Ovary (tissue), 10 donors: ENCODE measurements at places on chromosomes 3 and 15. TPM values are rescaled to one million over a fixed set of nuclear protein-coding genes. Genes with fewer than 3 reads are reported as not detected.

Gene ZNF385D
- 0.77 TPM for polyA plus RNA-seq

Gene TERC
- not detected for polyA plus RNA-seq

Gene GPR62
- 0.22 TPM for polyA plus RNA-seq

Gene FBLN2
- polyA plus RNA-seq, result 10.8 TPM

Gene CD200
- polyA plus RNA-seq, result 25.3 TPM

Gene SLC22A14
- not detected for polyA plus RNA-seq

Gene MYL3
- 0.63 TPM for polyA plus RNA-seq

DNA sequence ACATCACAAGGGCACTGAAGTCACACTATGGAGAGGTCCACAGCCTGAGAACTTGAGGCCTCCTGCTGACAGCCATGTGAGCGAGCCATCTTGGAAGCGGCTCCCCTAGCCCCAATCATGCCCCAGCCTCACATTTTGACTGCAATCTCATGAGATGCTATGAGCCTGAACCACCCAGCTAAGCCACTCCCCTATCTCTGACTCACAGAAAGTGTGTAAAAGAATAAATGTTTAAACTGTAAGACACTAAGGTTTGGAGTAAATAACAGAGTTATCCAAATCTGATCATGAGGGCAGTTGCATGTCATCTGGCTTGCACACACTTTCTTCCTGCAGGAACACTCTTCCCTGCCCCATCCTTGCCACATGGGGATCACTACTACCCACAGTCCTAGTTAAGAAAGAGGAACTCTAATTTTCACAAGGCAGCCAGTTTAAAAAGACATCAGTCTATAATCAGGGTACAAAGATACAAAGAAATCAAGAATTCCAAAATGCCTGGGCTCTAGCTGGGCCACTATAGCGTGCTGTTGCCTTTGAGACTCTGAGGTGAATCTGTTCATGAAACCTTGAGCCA lies 494.2 kb downstream of the FOXP1 start:
- DNase-seq, result no peak

DNA sequence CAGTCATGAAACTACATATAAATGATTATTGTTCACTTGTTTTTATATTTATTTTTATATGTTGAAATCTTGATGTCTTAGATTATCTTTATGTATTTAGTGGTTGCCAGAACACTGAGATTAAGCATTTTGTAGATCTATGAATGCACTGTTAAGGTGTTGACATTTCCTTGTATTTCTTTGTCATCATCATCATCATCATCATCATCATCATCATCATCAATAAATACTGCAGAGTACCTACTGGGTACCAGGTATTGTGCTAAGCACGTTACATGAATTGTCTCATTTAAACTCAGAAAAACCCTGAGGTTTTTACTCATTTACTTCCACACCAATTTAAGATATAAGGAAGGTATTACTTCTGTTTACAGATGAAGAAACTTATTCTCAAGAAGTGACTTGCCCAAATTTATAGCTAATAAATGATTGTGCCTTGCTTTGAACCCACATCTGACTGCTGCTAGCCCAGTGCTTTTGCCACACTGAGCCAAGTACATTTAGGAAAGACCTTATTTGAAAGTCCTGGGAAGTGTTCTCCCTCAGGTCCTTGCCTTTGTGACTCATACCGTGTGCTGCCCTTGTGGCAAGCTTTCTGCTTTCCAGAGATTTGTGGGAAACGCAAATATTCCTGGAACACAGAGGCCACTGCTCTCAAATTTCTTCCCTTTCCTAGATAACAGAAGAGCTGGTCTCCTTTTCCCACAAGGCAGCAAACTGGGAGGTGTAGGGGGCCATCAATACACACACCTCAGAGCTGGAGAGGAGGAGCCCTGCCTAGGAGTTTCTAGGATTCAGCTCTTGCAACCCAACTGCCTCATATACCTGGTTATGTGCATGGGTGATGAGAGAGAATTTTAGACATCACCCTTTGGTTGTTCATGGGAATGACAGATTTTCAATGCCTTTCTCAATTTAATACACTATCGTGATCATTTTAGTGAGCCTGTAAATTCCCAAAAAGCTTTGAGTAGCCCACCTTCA lies 115.4 kb upstream of the C15orf61 start:
- no peak for DNase-seq

DNA sequence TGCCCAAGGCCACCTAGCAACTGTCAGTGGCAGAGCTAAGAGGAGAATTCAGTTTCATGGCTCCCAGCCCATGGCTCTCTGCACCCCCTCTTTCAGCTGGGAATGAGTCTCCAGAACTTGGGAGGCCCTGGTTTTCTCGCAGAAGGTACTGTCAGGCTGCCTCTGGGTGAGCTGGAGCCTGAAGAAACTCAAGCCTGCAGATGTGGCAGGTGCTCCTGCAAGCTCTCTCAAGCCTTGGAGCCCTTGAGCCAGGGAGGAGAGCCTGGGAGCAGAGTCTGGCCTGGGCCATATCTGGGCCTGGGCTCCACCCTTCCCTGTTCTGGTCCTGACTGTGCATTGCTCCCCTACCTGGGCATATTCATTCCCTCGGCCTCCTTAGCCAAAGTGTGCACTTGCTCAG lies 74.4 kb upstream of the TLE3 start:
- DNase-seq, result no peak

GRCh38 chr3:119019767-119020518 lies 14.7 kb downstream of the IGSF11 start:
- no peak for DNase-seq

DNA sequence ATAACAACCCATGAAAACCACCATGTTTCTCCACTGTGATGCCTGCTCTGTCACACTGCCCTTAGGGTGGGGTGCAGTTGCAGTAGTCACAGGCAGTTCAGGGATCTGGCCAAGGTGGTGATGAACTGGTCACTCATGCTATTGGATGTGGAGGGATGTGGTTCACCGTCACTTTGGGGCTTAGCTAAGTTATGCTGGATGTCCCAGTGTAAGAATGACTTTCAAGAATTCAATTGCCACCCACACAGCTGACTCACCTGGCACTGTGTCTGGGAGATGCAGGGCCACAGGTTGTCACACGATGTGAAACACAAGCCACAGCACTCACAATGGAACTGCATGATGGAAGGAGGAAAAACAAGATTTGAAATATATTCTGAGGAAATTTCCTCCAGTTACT lies 146.1 kb upstream of the CTNNB1 start:
- DNase-seq, result no peak

GRCh38 chr15:70121624-70122302 lies 24.0 kb upstream of the TLE3 start:
- peak; percentile 74 for DNase-seq

GRCh38 chr3:32603064-32603463 lies 32.4 kb upstream of the DYNC1LI1 start:
- no peak for DNase-seq

DNA sequence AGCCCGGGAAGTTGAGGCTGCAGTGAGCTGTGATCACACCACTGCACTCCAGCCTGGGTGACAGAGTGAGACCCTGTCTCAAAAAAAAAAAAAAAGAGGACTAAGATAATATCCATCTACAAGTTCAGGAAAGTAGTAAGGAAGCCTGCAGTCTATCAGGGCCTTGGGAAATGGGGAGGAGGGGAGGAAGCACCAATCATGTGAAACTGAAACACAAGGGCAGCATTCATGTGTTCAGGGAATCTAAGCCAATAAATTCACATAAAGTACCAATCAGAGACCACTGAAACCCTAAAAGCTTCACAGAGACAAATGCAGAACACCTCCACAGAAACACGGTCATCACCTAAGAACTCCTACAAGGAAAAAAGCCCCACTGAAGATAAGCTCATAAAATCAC lies 22.9 kb upstream of the HHATL start:
- DNase-seq, result no peak

DNA sequence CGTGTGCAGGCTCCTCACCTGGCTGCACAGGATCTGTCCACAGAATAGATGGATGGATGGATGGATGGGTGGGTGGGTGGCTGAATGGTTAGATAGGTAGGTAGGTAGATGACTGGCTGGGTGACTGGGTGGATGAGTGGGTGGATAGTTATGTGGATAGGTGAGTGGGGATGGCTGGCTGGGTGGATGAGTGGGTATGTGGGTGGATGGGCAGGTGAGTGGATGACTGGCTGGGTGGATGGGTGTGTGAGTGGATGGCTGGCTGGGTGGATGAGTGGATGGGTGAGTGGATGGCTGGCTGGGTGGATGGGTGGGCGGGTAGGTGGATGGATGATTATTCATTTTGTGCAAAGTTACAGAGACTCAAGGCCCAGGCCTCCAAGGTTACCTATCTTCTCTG lies 172.9 kb upstream of the CTDSPL start:
- DNase-seq, result no peak

- no peak for DNase-seq
These were observed 10.5 kb upstream of the TRA2B start for GRCh38 chr3:185948292-185948691.

DNA sequence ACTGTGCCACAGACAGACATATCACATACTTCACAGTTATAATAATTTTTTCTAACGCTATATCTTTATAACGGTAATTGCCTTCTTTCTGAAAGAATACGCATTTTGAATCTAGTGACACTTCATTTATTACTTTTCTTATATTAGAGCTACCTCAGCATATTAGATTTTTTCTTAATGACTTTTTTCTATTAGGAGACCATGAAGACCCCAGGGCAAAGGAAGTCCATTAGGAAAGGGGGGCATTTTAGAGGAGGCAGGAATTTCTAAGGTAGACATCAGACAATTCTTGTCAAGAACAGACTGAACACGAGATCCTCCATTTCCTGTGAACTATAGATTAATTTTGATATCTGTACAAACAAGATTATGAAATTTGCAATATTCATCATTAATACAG lies 90.5 kb upstream of the NSMCE3 start:
- DNase-seq, result no peak

DNA sequence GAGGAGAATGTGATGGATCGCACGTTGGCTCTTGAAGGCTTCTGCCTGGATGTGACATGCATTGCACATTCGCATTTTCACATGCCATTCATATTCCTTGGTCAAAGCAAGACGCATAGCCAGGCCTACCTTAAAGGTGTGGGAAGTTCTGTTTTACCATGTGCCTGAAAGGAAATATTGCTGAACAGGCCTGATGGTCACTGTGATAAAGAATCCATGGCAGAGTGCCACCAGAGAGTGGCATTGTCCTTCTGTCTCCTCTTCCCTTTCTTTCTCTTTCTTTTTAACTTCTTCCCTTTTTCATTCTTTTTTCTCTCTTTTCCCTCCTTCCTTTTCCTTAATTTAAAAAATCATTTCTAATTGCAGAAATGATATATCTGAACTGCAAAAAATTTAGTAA lies 15.9 kb upstream of the MITF start:
- no peak for DNase-seq

DNA sequence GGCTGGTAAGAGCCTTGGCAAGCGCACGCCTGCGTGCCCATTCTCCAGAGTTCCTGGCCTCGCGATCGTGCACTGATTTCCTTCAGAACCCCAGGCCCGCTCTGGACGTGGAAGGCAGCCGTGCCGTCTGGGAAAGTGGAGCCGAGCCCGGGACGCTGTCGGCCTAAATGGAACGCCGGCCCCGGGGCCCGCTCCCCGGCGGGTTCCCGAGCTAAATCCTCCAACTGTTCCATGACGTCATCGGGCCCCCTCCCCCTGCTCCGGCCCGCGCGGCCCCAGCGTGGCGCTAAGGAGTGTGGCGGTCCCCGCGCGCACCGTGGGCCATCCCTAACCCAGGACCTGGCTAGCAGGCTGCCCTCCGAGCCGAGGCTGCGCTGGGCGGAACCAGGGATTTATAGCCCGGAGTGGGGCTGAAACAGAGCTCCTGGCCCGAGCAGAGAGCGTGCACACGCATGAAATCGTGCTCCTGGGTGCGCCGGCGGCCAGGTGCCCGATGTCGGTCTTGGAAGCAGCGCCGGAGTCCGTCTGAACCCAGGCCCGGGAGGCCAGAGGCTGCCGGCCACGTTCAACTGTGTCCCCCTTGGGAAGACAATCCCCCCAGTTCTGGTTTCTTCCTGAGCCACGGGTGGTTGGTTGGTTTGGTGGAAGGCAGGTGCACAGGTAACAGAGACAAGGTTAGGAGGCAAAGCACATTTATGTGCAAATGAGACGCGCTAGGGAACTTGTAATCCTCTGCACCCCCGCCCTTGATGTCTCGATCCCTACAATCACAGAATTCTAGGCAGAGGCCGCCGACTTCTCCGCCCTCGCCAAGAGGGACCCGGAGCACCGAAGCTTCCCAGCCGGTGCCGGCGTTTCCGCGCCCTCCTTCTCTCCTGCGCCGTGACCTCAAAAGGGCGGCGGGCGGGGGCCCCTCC lies 84.9 kb upstream of the ETV5 start:
- DNase-seq, result no peak

DNA sequence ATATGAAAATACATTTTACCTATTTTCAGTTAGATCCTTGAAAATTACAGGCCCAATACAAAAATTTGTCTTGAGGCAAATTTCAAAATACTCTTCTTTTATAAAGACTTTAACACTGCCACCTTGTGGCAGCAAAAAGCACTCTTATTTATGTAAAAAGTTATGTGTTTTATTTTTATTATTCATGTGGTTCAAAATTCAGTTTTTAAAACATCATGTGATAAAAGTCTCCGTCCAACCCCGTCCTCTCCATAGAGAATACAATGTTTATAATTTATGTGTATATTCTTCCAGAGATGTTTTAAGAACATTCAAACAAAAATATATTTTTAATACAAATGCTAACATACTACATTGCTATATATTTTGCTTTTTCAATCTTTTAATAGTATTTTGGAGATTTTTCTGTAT lies 36.9 kb upstream of the TRIM59 start:
- DNase-seq, result no peak

- DNase-seq, result no peak
These were observed 28.4 kb downstream of the ZNF860 start for GRCh38 chr3:32009957-32010356.

DNA sequence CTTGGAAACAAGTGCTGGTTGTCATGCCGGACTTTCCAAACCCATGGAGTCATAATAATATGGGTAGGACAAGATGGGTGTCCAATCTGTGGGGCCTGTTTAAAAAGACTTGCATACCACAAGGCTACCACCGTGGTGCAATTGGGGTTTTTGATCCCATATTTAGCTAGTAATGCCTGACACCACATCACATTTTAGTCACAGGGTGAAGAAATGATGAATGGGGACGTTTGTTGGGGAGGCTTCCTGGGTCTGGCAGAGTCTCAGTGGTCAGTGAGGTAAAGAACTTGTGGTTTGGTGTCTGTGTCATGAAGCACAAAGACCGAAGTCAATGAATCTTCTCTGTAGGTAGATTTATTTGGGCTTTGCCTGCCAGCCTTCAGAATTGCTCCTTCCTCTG lies 31.0 kb downstream of the P3H2 start:
- DNase-seq, result no peak

DNA sequence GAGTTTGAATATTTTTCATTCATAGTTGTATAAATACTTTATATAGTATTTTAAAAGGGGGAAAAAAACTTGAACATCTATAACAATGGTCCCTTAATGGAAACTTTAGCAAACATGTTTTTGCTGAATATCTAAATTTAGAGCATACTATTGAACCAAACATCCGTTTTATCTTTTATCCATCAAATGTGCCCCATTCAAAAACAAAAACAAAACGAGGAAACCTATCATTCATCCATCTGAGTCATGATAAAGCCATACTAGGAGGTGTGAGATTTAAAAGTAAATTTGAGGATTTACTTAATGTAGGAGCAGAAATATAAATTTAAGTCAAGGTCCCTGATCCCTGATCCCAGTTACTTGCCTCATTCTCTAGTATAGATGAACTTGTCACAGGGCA lies 463.6 kb upstream of the MDFIC2 start:
- DNase-seq, result no peak
